ENCODE measurements at places on chromosomes 11 and 22.

GRCh38 chr11:27280140-27280539, 82.9 kb downstream of the CCDC34 start:
- H3K36me3 ChIP-seq = no peaks in the 10 kb centered on the region
- no peak for DNase-seq
- no peak overlapping the region for H3K4me3 ChIP-seq
- H3K4me1 ChIP-seq = peaks cover 1% of the 10 kb centered on the region

DNA sequence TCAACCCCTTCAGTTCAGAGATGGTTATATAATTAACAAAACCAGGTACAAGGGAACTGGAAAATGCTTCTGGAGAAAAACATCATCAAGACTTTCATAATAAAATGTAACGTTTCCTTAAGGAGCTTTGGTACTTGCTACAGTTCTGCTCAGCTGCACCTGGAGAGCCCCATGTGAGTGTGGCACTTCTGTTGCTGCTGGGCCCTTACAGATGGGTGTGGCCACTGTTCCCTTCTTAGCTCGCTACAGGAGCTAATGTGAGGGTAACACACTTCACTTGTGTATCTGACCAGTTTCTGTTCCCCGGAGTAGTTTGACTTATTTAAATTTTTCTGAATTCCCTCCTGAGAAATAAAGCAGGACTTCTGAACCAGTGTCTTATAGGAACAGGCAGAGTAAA, 4.0 kb downstream of the POU2AF3 start:
- no peaks in the 10 kb centered on the region for H3K4me1 ChIP-seq
- DNase-seq = no peak
- H3K27me3 ChIP-seq = peaks cover 51% of the 10 kb centered on the region
- H3K27ac ChIP-seq = no peak overlapping the region

GRCh38 chr11:120089036-120090001, 48.6 kb downstream of the TRIM29 start:
- no peaks in the 10 kb centered on the region for H3K27me3 ChIP-seq
- H3K36me3 ChIP-seq = no peaks in the 10 kb centered on the region
- no peak overlapping the region for H3K4me3 ChIP-seq
- no peak for DNase-seq
- no peak overlapping the region for H3K27ac ChIP-seq

DNA sequence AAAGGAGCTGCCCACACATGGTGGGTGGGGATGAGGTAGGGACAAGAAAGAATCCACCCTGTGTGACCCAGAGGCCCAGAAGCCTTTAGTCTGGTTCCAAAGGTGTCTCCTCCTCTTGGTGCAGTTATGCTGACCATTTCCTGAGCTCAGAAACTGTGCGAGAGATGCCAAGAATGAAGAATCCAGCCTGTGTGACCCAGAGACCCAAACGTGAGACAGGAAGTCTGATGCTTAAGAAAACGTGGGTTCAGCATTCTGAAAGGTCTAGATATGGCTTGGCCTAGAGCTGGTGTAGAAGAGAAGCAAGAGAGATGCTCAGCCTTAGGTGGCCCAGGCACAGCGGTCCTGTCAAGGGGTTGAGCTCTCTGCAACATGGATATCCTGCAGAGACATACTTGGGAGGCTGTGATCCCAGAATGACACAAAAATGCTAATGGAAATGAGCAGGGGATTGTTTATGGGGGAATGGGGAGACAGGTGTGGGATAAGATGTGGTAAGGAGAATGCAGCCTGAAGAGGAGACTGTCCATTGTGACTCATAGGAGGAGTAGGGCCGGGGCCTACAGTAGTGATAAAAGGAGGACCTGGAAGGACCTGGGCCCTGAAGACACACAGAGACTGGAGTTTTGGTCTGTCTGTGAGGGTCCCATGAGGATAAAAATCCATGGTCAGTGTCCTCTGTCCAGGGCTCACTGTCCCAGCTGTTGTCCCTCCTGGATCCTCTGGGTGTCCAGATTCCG, 79.0 kb downstream of the ZNF280B start:
- no peaks in the 10 kb centered on the region for H3K27me3 ChIP-seq
- H3K4me3 ChIP-seq = no peak overlapping the region
- no peaks in the 10 kb centered on the region for H3K36me3 ChIP-seq
- DNase-seq = peak; percentile 2
- no peak overlapping the region for H3K27ac ChIP-seq
- no peaks in the 10 kb centered on the region for H3K4me1 ChIP-seq

DNA sequence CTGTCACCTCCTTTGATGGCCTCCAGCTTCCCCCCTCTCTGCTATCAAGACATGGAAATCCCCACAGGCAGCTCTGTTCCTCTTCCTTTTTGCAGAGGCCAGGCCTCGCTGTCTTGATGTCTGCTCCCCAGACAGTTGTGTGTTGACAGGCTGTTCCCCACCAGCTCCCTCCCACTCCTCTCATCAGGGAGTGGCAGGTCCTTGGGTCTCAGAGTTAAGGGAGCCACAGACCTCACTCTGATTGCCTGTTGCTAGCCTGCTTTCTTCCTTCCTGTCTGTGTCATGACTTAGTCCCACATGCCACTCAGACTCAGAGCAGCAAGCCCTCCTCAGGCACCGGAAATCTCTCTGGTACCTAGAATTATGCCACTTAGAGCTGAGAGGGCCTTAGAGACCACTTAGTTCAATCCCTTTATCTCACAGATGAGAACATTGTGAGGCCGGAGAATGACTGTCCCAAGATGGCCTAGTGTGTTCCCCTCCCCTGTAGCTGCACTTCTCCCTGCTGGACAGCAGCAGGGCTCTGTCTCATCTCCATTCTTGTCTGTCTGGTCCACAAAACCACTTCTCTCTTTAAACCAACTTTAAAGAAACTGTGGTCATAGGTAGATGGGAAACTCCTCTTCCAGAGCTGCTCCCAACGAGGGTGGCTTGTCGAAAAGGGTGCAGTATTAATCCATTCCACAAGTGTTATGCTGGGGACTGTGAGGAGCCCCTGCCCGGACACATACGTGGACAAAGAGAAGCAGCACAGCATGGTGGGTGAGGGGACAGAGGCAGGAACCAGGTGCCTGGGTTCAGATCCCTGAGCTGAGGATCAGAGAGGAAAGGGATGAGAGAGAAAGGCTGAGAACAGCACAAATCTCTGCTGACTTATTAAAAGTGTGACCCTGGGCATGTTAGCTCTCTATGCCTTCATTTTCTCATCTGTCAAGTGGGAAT, 4.2 kb downstream of the AMPD3 start:
- no peak overlapping the region for H3K4me3 ChIP-seq
- H3K36me3 ChIP-seq = no peaks in the 10 kb centered on the region
- DNase-seq = peak; percentile 71
- peaks cover 42% of the 10 kb centered on the region for H3K27me3 ChIP-seq
- H3K4me1 ChIP-seq = peaks cover 21% of the 10 kb centered on the region

- no peaks in the 10 kb centered on the region for H3K4me1 ChIP-seq
- no peak overlapping the region for H3K27ac ChIP-seq
- no peaks in the 10 kb centered on the region for H3K36me3 ChIP-seq
These were observed 420.2 kb downstream of the NTM start for GRCh38 chr11:131790586-131790985.

DNA sequence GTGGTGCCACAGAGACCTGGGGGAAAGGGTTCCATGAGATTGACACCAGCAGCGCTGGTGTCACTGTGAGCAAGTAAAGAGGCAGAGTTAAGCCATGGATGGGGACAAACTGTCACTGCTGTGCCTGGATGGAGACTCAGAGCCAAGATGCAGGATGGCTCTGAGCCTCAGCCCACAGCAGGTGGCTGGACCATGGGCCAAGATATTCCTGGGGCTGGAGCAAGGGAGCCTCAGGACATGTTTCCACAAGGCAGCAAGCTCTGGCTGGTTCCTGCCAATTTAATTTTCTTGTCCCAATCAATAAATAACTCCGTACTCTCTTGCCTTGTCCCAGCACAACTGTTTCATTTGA, 23.0 kb downstream of the MYO18B start:
- peaks cover 44% of the 10 kb centered on the region for H3K36me3 ChIP-seq
- no peak overlapping the region for H3K4me3 ChIP-seq
- peaks cover 34% of the 10 kb centered on the region for H3K4me1 ChIP-seq
- no peaks in the 10 kb centered on the region for H3K27me3 ChIP-seq
- H3K27ac ChIP-seq = no peak overlapping the region

- no peak for DNase-seq
- no peak overlapping the region for H3K4me3 ChIP-seq
- H3K36me3 ChIP-seq = no peaks in the 10 kb centered on the region
These were observed 85.8 kb downstream of the ZBTB16 start for GRCh38 chr11:114145166-114145775.

DNA sequence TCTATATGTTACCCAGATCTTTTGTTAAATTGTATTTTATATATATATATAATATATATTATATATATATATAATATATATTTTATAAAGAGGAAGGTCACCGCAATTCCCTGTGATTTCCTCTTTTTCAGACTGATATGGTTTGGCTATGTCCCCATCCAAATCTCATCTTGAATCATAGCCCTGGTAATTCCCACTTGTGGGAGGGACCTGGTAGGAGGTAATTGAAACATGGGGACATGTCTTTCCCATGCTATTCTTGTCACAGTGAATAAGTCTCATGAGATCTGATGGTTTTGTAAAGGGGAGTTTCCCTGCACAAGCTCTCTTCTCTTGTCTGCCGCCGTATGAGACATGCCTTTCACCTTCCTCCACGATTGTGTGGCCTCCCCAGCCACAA, 157.6 kb downstream of the RAB38 start:
- no peak for DNase-seq
- no peaks in the 10 kb centered on the region for H3K4me1 ChIP-seq
- no peak overlapping the region for H3K4me3 ChIP-seq
- no peaks in the 10 kb centered on the region for H3K36me3 ChIP-seq
- H3K27ac ChIP-seq = no peak overlapping the region

- H3K36me3 ChIP-seq = peaks cover 2% of the 10 kb centered on the region
- H3K27ac ChIP-seq = no peak overlapping the region
- H3K4me3 ChIP-seq = no peak overlapping the region
- H3K4me1 ChIP-seq = peaks cover 11% of the 10 kb centered on the region
- no peaks in the 10 kb centered on the region for H3K27me3 ChIP-seq
These were observed 30.4 kb downstream of the KIF18A start for GRCh38 chr11:28077521-28077920.

DNA sequence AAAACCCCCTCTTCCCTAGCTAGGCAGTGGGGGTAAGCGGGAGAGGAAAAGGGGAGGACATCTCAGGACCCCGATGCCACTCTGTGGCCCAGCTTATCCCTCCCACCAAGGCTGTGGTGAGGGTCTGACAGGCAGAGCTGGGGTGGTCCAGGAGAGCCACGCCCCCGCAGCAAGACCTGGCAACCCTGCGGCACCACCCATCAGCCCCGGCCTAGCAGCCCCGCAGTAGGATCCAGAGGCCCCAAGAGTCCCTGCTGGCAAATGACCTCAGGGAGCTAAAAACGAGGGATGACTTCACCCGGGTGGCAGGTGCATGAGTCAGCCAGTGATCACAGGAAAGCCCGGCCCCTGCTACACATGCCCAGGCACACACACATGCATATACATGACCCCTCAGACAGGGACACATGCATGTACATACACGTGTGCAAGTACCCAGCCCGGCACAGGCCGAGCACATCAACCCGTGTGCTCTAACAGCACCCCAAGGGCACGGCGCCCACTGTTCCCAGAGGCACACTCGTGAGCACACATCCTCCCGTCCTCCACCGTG, 32.3 kb downstream of the ARVCF start:
- no peak overlapping the region for H3K27ac ChIP-seq
- H3K27me3 ChIP-seq = no peaks in the 10 kb centered on the region

DNA sequence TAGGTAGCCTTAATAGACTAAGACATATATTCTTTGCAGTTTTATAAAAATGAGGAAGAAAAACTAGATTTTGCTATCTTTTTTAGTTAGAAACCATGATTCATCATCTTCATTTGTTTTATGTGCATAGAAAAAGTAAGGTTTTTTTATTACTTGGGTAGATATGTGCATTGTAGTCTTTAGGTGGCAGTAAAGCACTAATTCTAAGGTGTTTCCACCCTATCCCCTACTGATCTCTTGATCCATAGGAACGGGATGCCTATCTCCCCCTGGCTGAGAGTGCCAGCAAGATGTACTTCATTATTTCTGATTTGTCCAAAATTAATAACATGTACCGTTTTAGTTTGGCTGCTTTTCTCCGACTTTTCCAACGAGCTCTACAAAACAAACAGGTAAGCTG, 148.1 kb downstream of the DYNC2H1 start:
- no peak overlapping the region for H3K27ac ChIP-seq
- no peaks in the 10 kb centered on the region for H3K36me3 ChIP-seq
- no peaks in the 10 kb centered on the region for H3K27me3 ChIP-seq
- DNase-seq = peak; percentile 6

- H3K4me1 ChIP-seq = peaks cover 28% of the 10 kb centered on the region
- no peak overlapping the region for H3K27ac ChIP-seq
- H3K27me3 ChIP-seq = no peaks in the 10 kb centered on the region
- no peaks in the 10 kb centered on the region for H3K36me3 ChIP-seq
These were observed 52.0 kb downstream of the RELT start for GRCh38 chr11:73428227-73428626.

GRCh38 chr22:46758867-46759290, 3.6 kb upstream of the TBC1D22A start:
- H3K27me3 ChIP-seq = no peaks in the 10 kb centered on the region
- peak overlapping the region; percentile 76 for H3K27ac ChIP-seq
- no peaks in the 10 kb centered on the region for H3K36me3 ChIP-seq

- no peak for DNase-seq
- H3K4me3 ChIP-seq = peak within 1 kb of the TSS; percentile 31
- peaks cover 62% of the 10 kb centered on the region for H3K27me3 ChIP-seq
- H3K4me1 ChIP-seq = no peaks in the 10 kb centered on the region
These were observed at the start of gene GLB1L3 for GRCh38 chr11:134275534-134276395. GLB1L3 (plus strand) TSS chr11:134276379; CDS start chr11:134276741, 362 bp downstream.

- no peak for DNase-seq
- no peak overlapping the region for H3K4me3 ChIP-seq
- peaks cover 2% of the 10 kb centered on the region for H3K36me3 ChIP-seq
- no peaks in the 10 kb centered on the region for H3K27me3 ChIP-seq
- H3K27ac ChIP-seq = no peak overlapping the region
These were observed 6.9 kb downstream of the TRABD start for GRCh38 chr22:50192436-50193204.

DNA sequence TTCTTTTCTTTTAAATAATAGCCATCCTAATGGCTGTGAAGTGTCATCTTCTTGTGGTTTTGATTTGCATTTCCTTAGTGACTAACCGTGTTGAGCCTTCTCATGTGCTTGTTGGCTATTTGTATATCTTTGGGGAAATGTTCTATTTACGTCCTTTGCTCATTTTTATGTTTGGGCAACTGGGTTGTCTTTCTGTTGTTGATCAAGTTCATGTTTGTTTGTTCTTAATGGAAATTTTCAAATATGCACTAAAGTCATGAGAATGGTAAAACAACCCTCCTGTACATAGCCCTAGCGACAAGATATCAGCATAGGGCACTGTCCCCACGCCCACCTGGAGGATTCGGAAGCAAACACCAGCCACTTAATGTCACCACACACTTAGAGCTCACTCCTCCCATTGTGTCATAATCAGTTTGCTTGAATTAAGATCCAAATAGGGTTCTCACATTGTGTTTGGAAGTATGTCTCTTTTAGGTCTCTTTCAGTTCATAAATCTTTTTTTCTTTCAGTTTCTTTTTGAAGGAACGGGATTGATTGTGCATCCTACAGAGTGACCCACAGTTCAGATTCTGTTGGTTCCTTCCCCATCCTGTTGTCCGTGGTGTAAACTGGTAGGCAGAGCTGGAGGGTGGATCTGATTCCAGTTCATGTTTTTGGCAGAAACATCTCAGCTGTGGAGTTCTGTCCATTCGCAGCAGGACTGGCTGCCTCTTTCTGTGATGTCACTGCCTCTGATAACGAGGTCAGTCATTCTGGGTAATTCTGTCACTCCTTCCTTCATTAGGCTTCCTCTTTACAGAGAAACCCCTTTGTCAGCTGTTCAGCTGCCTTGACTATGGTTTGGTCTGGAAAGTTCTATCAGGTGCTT, 26.4 kb upstream of the ADORA2A start:
- no peak overlapping the region for H3K4me3 ChIP-seq
- DNase-seq = no peak
- peaks cover 27% of the 10 kb centered on the region for H3K4me1 ChIP-seq
- H3K27ac ChIP-seq = peak overlapping the region; percentile 92
- H3K27me3 ChIP-seq = no peaks in the 10 kb centered on the region
- peaks cover 15% of the 10 kb centered on the region for H3K36me3 ChIP-seq
